ENCODE measurements at places on chromosomes 7 and 10.

DNA sequence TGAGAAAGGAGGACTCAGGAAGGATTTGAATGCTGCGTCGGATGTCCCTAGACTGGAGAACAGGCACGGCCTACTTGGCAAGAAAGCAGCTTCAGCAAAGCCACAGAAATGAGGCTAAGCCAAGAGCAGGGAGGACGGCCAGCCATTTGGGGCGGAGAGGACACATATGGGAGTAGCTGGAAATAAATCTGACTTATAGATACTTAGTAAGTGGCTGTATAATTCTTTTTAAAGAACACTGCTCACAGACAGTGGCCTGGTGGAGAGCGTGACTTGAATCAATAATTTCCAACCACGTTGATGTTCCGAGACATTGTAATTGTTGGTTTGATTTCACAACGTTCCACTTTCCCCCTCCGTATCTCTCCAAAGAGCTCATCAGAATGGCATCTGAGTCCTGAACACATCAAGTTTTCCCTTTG is 67.7 kb upstream of the JCAD start:
- no peak for DNase-seq

- DNase-seq: no peak
Measured at GRCh38 chr10:98489561-98490481, 43.1 kb upstream of the HPS1 start.

DNA sequence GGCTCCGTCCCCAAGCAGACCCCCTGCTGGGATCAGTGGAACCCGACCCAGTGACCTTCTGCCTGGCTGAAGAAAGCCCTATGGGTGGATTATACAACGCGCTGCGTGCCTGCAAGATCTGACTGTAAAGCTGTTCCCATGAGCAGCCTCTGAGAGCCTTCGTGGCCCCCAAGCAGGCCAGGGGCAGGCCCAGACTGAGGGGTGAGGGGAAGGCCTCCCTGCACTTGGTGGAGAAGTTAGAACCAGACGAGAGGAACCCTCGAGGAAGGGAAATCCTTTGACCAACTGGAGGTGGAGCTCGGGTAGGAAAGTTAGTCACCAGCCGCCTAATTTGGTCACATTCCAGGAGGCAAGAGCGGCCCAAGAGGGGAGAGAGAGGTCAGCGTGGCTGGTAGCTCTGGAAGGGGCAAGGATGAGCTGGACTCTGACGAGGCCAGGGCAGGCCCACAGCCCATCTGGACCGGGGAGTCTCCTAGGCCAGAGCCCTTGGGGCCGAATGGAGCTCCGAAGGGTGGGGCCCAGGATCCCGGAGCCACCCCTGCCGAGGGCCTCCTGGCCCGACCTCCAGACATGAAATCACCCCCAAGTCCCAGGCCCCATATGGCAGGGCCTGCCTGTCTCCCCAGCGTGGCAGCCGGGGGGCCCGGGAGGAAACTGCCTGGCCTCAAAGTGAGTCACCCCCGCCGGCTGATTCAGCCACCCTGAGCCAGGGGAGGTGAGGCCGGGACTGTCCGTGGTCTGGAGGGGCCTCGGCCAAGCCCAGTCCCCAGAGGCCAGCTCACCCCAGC is 23.3 kb upstream of the PDGFA start:
- DNase-seq: no peak

- no peak for DNase-seq
Measured at GRCh38 chr10:12501841-12502525, 152.6 kb downstream of the CAMK1D start.

GRCh38 chr10:91391920-91392319 is 18.2 kb upstream of the HECTD2 start:
- DNase-seq: no peak

- DNase-seq: no peak
Measured at GRCh38 chr7:51592842-51593599, 276.4 kb upstream of the COBL start.

- DNase-seq: no peak
Measured at GRCh38 chr7:105112440-105113418, 98.7 kb downstream of the KMT2E start.

- no peak for DNase-seq
Measured at GRCh38 chr10:14579405-14579804, 195.3 kb downstream of the FAM107B start.

DNA sequence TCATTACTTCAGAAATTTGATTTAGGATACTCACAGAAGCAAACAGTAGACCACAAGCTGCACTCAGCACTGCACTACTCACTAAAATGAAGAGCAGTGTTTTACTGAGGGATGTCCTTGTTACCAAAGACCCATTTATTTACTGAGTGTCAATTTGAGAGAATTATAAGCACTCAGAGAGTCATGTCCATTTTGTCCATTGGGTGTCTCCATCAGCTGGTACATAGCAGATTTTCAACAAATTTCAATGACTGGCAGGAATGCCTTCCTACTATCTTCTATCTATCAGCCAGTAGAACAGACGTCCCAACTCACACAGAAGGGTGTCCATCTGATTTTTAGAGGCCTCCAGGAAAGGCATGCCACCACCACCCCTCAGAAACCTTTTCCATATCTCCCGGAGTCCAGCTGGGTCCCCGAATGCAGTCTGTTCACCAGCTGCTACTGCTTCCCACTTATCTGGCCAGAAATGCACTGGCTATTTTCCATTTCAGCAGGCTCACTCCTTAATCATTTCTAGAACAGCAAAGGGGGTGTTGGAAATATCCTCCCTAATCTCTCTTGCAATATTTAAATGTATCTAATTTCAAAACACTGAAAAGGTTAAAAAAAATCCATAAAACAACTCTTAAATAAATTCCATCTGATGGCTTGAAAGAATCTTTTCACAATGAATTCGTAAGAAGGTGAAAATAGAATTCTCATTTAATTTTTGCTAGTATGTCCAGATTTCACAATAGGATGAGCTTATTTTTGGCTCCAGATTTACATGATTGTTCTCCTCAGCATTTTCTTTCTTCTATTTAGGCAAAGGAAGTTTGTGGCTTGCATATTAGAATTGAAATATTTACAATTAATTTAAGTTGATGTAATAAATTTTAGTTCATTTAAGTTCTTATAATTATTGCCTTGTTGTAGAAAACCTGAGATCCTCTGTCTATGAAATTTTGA is 1164.0 kb upstream of the CELF2 start:
- no peak for DNase-seq

DNA sequence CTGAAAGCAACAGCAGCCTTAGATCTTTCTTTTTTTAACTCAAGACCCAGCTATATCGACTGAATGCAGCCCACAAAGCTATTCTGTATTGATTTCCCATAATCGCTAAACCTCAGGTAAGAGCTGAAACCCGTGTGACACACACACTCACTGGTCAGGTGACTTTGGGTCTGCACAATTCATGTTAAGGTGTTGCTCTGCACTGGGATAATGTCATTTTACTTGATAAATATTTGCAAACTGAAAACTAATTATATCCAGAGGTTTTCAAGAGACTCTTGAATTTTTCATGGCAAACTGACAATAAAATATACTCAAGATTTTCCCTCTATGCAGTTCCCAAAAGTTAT is 33.1 kb downstream of the SCRN1 start:
- no peak for DNase-seq

DNA sequence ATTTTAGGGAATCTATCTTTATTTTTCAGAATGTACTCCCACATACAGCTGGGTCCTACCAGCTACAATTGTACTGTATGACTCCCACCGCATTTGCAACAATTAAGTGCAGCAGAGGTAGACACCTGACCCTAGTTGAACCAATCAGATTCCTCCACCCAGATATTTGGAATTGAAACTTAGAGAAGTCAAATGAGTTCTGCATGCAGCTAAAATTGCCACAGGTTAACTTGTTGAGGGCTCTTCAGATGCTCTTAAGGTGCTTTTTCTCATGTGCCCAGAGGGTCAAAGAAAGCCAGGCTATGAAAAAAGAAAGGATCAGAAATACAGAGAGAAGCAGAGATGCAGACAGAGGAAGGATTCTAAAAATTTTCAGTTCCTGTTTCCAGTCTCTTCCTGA is 68.0 kb upstream of the TES start:
- DNase-seq: no peak

- DNase-seq: no peak
Measured at GRCh38 chr7:155710530-155710929, 66.1 kb downstream of the RBM33 start.

DNA sequence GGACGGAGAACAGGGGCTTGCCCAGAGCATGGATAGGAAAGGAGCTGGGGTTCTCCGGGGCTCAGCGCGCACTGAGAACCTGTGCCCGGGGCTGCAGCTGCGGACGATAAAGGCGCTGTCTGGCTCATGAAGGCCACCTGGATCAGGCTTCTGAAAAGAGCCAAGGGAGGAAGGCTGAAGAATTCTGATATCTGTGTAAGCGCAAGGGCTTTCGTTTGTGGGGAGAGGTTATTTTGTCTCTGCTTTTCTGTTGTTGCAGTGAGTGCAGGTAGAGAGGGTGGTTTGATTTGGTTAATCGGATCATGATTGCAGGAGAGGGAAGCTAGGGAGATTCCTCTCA is 250.5 kb downstream of the NSUN6 start:
- no peak for DNase-seq

GRCh38 chr7:39086638-39087360 is 109.1 kb downstream of the POU6F2 start:
- DNase-seq: no peak

DNA sequence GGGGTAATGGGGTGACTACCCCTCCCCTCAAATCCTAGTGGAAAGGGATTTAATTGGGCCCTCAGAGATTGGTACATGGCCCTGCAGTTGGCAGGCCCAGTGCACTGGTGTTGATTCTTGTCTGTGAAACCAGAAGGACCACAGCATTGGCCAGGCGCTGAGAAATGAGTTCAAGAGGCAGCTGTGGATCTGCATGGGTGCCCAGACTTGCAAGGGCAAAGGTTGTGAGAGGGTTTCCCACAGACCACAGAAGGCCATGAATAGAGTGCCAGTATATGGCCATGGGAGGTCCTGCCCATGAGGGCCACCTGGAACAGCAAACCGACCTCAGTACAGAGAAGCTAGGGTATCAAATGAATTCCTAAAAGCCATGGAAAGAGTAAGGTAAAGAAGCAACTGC is 32.9 kb downstream of the TMEM168 start:
- DNase-seq: no peak

DNA sequence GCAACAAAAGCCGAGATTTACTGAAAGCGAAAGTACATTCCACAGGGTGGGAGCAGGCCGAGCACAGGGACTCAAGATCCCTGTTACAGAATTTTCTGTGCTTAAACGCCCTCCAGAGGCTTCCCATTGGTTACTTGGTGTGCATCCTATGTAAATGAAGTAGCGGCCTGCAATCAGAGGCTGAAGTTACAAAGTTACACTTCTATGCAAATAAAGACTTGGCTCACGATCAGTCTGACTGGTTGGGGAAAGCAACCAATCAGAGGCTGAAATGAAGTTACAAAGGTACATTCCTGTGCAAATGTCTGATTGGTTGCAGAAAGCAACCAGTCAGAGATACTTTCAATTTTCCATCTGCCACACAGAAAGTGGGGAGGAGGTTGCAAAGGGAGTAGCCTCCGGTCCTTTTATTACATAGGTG is 4.1 kb downstream of the ACBD7 start:
- DNase-seq: no peak

DNA sequence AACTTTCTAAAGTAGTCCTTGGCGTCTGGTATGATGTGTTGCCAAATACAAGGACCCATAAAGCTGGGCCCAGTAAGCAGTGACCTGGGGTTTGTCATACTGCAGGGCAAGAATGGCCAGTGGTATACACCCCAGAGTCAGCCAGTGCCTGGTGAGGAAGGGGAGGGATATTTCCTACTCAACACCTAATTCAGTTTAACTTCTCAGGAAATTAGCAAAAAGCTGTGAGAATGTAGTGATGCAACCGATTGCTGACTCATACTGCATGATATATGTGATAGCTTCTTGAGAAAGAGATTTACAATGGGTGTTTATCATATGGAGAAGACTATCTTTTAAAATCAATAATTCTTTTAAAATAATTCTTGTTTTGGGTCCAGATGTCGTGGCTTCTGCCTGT is 889.3 kb upstream of the CELF2 start:
- no peak for DNase-seq

DNA sequence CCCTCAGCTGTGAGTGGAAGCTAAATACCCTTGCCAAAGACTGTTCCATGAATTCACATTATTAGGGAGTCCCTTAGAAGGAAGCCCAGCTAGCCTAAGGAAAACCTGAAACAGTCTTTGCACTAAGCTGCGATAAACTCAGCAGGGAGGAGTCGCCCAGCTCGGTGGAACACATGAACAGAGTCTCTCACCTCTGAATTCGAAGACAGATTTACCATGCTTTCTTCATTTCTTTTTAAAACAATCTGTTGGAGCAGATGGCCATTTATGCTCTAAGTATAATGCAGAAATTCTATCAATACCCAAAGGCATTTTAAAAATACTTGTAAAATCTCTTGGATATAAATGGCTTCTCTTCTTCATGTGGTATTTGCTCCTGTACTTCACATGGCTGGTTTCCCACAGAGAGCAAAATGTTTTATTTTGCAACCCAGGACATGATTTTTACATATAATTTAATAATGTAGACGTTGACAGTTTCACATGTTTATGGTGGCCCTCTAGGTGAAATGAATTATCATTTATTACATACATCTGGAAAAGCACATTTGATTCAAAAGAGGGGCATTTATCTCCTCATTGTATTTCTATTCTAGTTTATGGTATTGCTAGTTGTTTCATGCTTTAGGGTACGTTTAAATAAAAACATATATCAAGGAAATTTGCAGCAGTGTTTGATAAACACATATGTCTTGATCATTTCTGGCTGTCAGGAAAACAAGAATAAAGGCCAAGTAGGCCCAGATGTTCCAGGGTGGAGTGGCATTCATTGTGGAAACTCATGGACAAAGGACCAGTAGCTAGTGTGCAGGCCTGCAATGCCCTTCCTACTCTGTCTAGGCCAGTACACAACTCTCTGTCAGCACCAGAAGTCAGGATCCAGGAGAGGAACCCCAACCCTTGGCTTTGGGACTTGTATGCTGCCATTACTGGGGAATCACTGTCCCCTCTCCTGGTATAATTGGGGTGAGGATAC is 52.2 kb downstream of the LRGUK start:
- DNase-seq: no peak

GRCh38 chr10:86261941-86262687 is 104.5 kb downstream of the GRID1 start:
- DNase-seq: no peak

GRCh38 chr7:82668676-82669075 is 225.1 kb upstream of the CACNA2D1 start:
- no peak for DNase-seq

GRCh38 chr10:132427939-132428367 is 31.0 kb downstream of the PWWP2B start:
- no peak for DNase-seq

Measured in activated CD4-positive, alpha-beta T cell treated with anti-CD3 and anti-CD28 coated beads for 24 hours (primary cell).